ENCODE measurements at places on chromosomes 16 and 17.

DNA sequence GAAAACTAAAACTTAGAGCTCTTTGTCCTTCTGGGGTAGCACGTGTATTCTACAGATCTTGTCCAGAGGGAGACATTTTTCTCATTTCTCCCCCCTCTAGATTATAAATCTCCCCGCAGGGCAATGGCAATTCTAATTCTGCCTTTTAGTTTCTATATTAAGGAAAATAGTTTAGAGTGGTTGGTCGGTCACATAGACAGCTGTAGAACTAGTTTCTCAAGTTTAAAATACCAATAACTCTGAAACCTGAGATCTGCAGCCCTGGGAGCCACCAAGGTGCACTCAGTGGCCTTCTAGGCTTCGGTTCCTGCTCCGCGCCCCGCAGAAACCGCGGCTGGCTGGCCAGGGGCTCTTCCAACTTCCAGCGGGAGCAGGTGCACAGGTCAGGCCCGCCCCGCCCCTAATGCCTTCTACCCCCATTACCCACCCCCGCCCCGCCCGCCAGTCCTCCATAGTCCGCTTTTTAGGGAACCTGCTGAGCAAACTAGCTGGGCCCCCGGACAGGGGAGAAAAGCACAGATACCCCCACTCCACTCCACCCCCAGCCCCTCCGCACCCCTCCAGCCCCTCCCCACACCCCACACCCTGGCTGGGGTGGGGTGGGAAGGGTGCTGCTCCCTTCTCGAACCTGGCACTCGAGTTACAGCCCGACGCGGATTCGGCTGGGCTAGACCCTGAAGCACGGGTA is 431 bp downstream of the SLFN11 start:
- no peak for DNase-seq

DNA sequence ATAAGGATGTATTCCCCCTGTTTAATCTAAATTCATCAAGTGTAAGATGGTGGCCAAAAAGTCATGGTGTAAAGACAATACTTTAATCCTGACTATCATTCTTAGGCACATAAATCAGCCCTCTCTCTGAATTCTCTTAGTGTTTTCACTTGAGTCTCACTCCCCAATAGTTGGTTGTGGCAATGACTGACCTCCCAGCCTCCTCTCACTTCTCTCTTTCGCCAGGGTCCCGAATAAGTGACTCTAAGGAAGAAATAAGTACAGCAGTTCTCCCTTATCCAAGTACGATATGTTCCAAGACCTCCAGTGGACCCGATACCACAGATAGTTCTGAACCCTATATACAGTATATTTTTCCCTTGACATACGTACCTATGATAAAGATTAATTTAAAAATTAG is 335.3 kb downstream of the MAF start:
- no peak for DNase-seq

- no peak for DNase-seq
Measured at GRCh38 chr16:54588026-54588425, 301.4 kb upstream of the IRX3 start.

DNA sequence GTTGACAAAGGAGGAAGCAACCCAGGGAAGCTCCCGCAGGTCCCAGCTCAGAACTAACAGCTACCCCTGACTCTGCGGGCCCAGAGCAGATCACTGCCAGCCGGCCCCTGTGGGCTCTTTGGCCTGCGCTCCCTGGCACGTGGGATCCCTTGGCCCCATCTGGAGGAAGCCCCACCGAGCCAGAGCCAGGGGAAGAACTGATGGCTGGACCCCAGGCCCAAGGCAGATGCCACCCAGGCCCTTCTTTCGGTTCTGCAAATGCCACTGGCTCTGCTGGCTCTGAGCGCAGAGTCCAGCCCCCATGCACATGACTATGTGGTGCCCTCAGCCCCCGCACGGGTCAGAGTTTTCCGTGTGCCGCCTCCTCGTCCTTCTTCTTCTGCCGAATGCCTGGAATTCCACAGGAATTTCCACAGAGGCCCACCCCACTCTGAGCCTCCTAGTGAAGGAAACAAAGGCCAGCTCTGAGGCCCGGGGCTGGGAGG is 35.8 kb upstream of the SNN start:
- no peak for DNase-seq

DNA sequence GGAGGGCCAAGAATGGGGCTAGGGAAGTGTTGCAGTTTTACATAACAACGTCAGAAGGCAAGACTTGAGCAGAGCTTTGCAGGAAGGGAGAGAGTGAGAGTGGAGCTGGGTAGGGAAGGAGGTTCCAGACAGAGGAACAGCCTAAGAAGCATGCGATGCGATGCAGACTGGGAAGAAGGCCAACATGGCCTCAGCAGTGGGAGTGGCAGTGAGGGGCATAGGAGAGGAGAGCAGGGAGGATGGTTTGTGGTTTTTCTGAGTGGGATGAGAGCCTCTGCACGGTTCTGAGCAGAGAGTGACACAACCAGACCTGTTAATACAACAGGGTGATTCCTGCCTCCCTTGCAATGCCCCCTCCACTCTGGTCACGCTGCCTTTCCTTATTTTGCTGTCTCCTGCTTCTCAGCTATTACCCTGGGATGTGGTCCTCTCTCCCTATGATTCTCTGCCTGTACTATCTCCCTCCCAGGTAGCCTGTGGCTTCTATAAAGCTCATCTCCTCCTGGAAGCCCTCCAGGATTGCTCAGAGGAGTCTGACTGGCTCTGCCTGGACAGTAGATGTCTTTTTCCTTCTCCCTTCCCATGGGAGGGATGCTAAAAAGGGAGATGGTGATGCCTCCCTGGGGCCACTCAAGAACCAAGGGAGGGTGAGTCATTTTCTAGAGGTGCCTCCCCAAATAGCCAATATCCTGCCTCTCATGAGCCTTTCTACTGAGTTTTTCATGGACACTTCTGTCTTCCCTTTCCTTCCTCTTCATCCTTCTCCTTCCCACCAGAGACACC is 38.7 kb upstream of the NGFR start:
- DNase-seq, result no peak

DNA sequence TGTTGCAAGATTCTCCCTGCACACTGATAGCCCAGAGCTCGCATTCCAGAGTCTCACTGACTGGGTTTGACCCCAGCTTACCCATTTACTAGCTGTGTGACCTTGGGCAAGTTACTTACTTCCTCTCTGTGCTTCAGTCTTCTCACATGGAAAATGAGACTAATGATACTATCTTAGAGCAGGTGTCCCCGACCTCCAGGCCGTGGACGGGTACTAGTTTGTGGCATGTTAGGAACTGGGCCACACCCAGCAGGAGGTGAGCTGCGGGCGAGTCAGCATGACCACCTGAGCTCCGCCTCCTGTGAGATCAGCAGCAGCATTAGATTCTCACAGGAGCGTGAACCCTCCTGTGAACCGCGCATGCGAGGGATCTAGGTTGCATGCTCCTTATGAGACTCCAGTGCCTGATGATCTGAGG is 15.8 kb downstream of the ANKFY1 start:
- DNase-seq, result no peak

- no peak for DNase-seq
Measured at GRCh38 chr16:79452671-79453070, 147.9 kb downstream of the MAF start.

- no peak for DNase-seq
Measured at GRCh38 chr17:60959011-60959410, 281.4 kb downstream of the BCAS3 start.

DNA sequence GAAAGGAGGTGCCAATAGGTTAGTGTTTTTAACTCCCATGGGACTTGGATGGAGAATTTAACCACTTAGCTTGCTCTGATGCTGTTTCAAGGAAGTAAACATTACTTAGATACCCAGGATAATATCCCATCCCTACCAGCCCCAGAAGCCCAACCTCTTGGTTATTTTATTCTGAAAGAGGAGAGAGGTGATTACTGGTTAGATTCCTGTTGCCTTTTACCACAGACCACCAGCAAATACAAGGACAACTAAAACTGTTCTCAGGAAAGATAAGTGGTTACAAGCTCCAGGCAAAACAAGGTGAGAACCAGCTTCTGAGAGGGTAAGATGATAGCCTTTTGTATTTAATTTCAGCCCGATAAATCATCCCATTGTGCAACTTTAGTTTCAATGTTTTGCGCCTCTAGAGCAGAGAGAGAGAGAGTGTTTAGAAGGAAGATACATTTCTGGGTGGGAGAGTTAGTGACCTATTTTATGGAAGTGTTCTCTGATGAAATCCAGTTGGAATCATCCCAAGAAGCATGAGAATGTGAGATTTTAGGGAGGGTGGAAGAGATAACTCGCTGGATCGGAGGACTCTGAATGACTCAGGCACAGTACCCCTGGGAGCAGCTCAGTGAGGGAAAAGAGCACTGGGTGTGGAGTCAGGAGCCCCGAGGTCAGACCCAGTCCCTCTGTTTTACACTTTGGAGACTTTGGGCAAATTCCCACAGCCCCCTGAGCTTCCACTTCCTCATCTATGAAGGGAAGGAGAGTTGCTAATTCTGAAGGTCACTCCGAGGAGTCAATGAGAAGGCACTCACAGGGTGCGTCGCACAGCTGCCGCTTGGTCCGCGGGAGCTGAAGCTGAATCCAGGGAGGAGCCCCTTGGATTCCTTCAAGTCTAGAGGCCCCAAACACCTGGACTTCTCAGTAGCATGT is 12.1 kb downstream of the GLP2R start:
- DNase-seq, result no peak

GRCh38 chr16:8795091-8795490 is 2.3 kb downstream of the TMEM186 start:
- DNase-seq, result no peak

DNA sequence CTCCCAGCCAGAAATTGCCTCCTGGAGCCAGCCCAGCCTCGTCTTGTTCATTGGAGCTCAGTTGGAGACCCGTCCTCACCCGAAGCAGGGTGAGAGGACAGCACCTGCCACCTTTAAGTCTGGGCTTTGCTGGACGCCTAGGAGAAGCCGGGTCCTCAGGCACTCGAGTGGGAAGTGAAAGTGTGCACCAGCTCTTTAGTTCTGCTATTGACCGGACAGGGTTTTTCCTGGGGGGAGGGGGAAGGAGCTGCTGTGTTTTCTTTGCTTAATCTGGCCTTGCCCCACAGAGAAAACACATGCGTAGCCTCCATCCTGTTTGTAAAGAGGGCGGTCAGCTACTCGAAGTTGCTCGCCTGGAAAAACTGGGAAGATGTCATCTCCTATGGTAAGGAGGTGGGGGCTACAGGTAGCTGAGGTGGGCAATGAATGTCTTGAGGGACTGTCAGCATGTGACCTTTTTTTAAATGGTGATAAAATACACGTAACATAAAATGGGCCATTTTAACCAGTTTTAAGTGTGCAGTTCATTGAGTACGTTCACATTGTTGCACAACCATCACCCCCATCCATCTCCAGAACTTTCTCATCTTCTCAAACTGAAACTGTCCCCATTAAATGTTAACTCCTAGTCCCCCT is 34.4 kb downstream of the CMIP start:
- DNase-seq, result no peak

DNA sequence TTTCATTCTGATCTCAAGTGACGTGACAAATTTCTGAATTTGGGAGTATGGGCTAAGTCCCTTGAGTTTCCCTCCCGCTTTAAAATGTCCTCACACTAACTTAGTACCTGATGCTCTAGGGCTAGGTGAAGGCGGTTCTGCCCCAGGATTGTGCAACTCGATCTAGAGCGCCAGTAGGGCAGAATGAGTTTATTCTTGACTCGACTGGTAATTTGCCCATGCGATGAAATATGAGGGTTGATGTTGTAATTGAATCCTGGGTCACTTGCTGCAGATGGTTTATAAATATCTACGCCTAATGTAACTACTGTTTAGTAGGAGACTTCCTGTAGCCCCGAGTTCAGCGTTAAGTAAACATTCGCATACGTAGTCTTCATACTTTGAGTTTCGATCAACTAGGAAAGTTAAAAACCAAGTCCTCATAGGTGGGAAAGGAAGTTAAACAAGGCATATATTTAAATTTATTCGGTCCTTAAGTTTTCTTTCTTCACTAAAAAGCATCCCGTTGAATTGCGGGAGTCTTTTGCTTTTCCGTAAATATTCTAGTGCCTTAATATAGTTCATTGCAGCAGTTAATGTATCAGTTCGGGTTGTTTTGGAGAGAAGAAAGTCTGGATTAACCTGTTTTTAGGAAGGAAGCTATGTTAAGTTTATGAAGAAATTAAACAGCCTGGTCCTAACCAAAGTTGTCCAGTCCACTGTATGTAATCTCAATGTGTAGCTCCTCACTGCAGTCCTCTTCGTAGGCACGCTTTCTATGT is 1.6 kb downstream of the CTCF start:
- DNase-seq, result no peak

- DNase-seq, result no peak
Measured at GRCh38 chr17:8312726-8313600, 2.9 kb downstream of the ARHGEF15 start.

DNA sequence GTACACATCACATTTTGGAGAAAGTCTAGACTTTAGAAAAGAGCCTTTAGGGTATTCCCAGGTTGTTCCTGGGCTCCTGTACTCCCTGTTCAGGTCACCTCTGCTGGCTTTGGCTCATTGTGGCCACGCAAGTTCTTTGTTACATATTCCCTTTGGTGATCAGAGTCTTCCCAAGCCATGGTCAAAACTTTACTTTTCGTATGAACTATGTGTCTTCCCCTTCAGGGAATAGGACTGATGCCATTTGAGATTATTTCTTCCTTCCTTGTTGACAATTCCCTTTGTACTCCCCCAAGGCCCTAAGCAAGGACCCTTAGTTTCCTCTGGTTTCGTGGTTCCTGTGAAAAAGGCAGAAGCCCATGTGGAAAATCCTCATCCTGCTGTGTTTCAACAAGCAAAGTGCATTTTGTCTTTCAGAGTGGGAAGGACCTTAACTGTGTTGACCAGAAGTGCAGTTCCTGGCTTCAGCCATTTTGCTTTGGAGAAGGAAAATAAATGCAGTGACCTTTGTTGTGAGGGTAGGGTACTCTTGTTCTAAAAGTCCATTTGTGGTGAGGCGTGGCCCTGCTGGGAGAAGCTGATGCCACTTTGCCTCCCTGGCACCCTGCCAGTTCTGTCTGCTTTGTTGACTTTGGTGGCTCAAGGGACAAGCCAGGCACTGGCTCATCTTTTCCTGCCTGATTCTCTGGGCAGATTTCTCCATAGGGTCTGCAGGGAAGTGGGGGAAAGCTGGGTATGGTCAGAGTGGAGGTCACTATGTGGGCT is 55.1 kb downstream of the ZNRF1 start:
- no peak for DNase-seq

All from NCI-H2081 treated with DMSO at 0.1 percent for 48 hours (cell line).